ENCODE measurements at places on chromosomes 6 and 20.

GRCh38 chr20:35595901-35596300 is 19.7 kb upstream of the SPAG4 start:
- no peak for DNase-seq

- DNase-seq: no peak
Measured at GRCh38 chr20:20303320-20303719, 64.6 kb upstream of the INSM1 start.

DNA sequence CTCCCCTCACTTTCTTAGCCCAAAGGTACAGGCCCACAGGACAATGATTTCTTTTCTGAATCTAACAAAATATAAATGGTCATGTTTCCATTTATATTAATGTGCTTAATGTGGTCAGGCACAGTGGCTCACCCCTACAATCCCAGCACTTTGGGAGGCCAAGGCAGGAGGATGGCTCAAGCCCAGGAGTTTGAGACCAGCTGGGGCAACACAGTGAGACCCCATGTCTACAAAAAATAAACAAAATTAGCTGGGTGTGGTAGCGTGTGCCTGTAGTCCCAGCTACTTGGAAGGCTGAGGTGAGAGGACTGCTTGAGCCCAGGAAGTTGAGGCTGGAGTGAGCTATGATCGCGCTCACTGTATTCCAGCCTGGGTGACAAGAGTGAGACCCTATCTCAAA is 77.2 kb upstream of the TULP1 start:
- no peak for DNase-seq

- no peak for DNase-seq
Measured at GRCh38 chr20:59774921-59775686, 158.3 kb downstream of the SYCP2 start.

DNA sequence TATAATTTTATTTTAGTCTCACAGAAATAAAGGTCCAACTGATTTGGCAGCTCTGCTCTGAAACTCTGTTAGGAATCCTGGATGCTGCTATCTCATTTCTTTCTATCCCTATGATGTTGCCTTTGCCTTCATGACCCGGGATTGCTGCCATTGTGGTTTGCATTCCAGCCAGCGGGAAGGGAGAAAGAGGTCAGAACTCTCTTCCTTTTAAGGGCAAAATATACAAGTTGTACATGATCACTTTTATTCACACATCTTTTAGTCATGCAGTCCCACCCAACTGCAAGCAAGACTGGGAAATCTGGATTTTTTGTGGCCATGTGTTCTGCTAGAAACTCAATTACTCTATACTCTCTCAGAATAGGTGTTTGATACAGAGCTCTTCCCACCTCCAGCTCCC is 263.1 kb upstream of the ZFP64 start:
- no peak for DNase-seq

DNA sequence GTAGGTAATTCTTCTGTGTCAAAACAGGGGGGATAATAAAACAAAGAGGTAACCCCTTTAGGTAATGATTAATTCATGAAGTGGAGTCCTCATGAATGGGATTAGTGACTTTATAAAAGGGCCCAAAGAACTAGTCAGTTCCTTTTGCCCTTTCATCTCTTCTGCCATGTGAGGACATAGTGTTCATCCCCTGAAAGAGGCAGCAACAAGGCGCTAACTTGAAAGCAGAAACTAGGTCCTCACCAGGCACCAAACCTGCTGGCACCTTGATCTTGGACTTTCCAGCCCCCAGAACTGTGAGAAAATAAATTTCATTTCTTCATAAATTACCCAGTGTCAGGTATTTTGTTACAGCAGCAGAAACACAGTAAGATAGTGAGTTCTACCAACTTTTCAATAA is 16.4 kb upstream of the BRPF3 start:
- no peak for DNase-seq

DNA sequence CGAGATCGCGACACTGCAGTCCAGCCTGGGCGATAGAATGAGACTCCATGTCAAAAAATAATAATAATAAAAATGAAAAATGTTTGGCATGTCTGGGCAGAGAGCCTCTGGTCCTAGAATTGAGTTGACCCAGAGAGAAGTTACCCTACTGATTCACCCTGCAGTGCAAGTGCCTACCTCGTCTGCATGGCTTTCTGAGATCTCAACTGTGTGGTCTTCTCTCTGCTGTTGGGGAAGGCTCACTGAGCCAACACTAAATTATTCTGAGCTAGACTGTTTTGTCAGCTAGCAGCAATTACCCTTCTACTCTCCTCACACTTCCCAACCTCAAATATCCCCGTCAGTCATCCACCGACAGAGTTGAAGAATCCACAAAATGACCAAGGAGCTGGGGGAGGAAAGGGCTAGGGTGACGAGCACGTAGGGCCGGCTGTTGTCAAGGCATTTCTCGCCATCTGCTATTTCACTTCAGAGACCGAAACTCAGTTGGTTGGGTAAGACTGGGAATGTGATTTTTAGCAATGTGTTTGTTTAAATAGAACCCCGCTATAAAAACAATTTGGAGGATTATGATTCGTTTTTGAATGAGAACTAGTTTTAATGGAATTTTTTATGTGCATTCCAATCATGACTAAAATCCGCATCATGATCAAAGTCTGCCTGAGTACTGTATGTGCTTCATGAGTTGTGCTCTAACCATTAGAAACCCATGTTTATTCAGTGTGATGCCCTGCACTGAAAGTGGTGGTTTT is 9.4 kb downstream of the MAS1 start:
- DNase-seq: peak; percentile 14

DNA sequence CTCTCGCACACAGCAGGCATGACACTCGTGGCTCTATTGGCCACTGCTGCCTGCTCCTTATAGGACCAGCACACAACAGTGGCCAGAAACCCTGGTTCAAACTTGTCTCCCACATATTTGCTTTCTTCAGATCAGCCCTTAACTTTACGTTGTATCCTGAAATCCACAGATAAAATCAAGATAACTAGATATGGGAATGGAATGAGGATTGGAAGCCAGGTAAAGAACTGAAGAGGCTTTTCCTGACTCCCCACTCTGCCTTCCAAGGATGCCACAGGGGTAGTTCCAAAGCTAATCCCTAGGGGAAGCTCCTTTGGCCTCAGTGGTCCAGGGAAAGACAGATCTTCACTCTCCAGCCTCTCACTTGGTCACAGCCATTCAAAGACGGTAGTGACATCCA is 86.5 kb downstream of the INSM1 start:
- no peak for DNase-seq

- DNase-seq: no peak
Measured at GRCh38 chr6:136429264-136430065, 120.8 kb downstream of the MAP7 start.
